ENCODE measurements at places on chromosomes 13 and 19.

GRCh38 chr13:94816256-94816655, 103.9 kb upstream of the SOX21 start:
- DNase-seq: no peak

GRCh38 chr13:113897966-113898365, 34.1 kb upstream of the GAS6 start:
- peak; percentile 43 for DNase-seq

DNA sequence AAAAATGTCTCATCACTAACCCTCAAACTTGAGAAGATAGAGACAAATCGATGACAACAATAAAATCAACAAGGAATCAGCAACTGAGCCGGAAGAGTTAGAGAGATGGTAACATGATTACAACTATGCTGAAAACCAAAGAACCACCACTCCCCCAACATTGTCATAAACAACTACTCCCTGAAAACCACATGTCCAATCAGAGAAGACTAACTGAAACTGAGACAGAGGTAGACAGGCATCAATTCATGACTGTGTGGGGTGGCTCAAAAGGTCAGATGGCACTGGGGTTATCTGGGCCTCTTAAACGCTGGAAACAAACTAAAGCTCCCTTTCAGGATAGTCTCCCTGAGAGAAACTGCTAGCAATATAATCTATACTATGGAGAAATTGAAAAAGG, 488.8 kb downstream of the KCTD12 start:
- DNase-seq: no peak

DNA sequence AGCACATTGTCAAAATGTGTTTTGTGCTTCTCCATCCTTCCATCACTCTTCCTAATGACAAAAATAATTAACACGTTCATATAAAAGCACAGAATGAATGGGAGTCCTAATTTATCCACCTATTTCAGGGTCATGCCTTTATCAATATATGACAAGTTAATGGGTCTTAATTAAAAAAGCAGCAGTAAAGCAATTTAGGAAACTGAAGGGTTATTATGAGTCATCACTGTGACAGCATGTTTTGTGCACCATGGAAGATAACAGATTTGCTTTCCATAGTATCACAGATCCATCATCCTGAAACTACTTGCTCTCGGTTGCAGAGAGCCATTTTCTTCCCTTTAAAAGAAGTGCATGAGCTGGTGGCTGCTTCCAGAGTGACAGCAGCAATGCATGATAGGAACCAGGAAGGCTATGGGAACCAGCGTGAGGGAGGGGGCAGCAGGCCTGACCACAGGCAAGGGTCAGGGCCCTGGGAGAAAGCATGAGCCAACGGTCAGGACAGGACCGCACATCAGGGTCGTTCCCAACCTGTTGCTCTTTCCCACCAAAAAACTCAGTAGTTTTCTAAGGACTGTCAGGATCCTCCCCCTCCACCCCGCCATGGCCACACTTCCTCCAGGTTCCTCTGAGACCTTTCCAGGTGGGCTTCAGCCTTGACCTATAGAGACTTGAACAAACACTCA, 784.1 kb downstream of the UQCRFS1 start:
- DNase-seq: no peak

Data from fibroblast of upper back skin (primary cell).